ENCODE measurements at places on chromosomes 7 and 10.

DNA sequence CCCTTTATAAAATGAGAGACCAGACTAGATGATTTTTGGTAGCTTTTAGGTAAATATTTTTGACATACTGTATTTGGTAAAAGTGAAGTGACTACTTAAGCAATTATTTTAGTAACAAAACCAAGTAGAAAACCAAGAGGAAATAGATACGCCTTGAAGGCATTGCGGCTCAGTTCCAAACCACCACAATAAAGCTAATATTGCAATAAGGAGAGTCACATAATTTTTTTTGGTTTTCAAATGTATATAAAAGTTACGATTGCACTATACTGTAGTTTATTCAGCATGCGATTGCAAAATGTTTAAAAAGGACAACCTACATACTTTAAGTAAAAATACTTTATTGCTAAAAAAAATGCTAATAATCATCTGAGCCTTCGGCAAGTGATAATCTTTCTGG lies 581.7 kb upstream of the POT1 start:
- DNase-seq = no peak

DNA sequence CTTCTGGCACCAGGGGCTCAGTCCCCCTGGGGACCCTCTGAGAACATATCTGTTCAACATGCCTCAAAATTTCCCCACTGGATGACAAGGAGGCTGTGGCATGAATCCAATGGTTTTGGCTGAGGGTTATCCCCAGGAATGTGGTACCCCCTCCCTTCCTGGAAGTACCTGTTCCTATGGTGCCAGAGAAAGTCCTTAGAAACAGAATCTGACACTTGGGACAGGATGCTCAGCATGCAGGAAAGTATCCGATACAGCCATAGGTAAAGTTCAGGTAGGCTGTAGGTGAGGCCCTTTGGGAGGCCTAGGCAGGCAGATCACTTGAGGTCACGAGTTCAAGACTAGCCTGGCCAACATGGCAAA lies 42.7 kb upstream of the A1CF start:
- no peak for DNase-seq

- no peak for DNase-seq
Observed at GRCh38 chr7:122727759-122728158, 25.0 kb upstream of the RNF148 start.

DNA sequence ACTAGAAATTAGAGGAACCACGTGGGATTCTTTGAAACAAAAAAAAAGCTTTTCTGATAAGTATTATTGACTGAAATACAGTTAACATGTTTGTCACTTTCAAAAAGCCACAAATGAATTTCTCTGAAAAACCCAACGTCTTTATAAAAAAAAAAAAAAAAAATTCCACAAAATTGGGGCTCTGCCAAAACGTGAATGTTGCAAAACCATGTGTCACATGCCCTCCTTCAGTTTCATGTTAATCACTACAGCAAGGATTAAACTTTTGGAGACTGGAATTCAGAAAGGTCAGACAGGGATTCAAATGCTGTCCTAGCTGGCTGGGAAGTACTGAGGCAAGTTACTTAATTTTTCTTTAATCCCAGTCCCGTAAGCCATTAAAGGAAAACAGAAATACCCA lies 278.0 kb upstream of the KLF14 start:
- DNase-seq = no peak

DNA sequence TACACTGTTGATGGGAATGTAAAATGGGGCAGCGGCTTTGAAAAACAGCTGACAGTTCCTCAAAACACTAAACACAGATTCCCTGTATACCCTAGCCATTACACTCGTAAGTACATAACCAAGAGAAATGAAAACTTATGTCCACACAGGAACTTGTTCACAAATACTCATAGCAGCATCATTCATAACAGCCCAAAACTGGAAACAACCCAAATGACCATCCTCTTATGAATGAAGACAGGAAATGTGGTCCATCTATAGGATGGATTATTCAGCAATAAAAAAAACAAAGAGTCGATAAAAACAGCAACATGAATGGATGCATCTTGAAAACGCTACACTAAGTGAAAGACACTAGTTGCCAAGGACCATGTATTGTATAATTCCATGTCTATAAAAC lies 23.7 kb downstream of the NMT2 start:
- DNase-seq = no peak

GRCh38 chr10:103622935-103623574 lies 129.6 kb downstream of the NEURL1 start:
- no peak for DNase-seq

- no peak for DNase-seq
Observed at GRCh38 chr10:18043148-18044006, 91.7 kb downstream of the SLC39A12 start.

DNA sequence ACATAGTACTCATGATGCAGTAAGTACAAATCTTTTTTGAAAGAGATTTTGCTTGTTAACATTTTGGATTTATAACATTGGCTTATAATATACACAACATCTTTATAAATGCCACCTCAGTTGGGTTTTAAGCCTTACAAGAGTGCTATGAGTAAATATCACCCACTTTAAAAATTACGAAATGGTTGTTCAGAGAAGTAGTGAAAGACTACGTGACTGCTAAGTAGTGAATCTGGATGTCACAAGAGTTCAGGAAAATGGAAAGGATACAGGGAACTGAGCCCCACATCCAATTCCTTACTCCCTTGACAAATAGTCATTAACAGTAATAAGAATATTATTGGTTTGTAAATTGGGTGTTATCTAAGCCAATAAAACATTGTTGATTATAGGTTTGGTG lies 20.0 kb downstream of the TMEM106B start:
- no peak for DNase-seq

- DNase-seq = no peak
Observed at GRCh38 chr10:30573721-30574431, 55.7 kb downstream of the LYZL2 start.

GRCh38 chr10:116307455-116307854 lies 16.8 kb upstream of the CCDC172 start:
- DNase-seq = no peak

- DNase-seq = no peak
Observed at GRCh38 chr10:97969538-97970079, 60.8 kb downstream of the CRTAC1 start.

DNA sequence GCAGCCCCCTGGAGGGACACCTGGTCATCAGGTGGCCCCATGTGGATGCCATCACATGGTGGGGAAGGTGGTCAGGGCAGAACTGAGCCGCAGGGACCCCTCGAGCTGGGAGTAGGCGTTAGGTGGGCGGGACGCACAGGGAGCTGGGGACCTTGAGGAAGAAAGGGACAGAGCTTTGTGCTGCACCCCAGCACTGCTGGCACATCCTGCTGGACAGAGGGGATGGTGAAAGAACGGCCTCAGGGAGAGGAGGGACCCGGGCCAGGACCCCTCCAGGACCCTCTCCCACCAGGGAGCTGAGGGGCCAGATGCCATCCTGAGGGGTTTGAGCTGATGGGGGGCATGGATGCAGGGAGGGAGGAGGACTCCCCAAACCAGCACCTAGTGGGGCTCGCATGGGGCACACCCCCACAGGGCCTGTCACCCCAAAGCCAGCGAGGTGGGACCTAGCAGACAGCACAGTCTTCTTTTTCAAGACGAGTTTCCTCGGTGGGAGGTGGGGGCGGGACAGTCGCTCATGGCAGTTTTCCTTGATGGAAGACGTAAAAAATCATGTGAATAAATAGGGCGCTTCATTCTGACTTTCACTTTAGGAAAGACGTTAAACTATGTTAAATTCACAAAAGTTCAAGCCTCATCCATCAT lies 43.3 kb downstream of the STK32C start:
- no peak for DNase-seq

GRCh38 chr7:50851891-50852290 lies 69.2 kb upstream of the GRB10 start:
- DNase-seq = no peak

GRCh38 chr7:115252461-115252860 lies 330.6 kb downstream of the MDFIC start:
- no peak for DNase-seq

GRCh38 chr7:134651991-134652390 lies 5.3 kb downstream of the BPGM start:
- DNase-seq = no peak

GRCh38 chr7:5390918-5391317 lies 32.7 kb downstream of the TNRC18 start:
- DNase-seq = no peak

DNA sequence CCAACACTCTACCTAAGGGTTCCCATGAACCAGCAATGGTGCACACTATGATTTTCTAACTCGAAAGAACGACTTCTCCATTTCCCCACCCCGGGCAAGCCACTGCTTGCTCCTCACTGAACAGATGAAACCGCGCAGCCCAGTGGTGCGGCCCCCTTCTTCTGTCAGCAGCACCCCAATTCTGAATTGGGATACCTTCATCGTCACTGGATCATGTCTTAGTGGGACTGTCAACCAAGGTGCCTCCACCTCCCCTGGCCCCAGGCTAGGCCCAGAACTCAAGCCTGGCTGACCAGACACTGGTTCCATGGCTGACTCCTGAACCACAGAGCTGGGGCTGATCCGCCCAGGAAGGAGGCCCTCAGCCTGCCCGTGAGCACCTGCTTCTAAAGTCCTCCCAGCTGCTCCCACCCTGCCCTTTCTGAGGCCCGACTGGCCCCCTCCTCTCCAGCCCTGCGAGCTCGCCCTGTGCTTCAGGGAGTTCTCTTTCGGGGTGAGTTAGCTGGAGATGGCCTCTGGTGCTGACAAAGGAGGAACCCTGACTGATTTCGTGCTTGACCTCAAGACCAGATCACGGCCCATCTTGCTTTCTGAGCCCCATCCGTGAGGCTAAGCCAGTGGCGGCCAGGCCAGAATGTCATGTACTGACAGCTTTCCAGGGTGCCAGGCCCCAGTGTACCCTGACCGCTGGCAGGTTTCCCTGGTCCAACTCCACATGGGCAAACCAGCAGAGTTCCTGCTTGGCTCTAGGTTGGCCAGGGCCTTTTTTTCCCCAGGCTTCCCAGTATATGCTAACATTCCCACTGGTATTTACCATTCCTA lies 44.5 kb downstream of the FAM53B start:
- DNase-seq = no peak

DNA sequence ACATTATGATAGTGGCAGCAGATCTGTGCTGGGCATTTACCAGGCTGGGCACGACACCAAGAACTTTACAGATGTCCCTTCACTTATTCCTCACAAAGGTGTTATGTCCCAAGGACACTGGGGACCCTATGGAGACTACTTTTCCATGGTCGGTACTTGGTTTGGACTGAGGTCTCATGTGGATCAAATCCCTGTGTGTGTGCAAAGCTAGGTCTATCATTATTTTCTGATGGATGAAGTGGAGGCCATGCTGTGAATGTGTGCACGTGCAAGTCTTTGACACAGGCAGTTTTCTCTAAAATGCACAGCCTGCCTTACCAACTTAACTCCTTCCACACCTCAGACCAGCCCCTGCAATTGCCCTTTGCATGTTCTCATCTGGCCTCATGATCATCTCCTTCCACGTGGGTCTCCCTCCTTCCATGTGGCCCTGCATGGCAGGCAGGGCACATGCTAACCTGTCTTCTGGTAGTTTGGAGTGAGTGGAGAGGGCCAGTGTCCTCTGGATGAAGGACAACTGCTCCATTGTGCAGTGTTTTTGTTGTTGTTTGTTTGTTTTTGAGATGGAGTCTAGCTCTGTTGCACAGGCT lies 16.0 kb upstream of the ZNF273 start:
- no peak for DNase-seq

DNA sequence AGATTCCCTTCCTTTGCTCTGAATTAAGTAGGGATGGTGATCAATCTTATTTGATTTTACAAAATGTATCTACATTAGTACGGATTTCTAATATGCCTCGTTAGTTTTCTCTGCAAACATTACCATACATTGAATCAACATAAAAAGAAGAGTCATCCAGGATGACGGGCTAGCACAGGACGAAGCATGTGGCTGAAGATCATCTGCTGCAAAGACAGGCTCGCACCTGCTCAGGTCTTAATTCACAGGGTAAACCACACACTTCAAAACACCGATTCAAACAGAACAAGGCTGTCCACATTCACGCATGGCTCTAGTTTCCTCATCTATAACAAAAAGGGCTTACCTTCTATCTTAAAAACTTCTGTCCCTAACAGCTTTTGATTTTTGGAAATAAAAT lies 323.0 kb downstream of the PARD3 start:
- no peak for DNase-seq

DNA sequence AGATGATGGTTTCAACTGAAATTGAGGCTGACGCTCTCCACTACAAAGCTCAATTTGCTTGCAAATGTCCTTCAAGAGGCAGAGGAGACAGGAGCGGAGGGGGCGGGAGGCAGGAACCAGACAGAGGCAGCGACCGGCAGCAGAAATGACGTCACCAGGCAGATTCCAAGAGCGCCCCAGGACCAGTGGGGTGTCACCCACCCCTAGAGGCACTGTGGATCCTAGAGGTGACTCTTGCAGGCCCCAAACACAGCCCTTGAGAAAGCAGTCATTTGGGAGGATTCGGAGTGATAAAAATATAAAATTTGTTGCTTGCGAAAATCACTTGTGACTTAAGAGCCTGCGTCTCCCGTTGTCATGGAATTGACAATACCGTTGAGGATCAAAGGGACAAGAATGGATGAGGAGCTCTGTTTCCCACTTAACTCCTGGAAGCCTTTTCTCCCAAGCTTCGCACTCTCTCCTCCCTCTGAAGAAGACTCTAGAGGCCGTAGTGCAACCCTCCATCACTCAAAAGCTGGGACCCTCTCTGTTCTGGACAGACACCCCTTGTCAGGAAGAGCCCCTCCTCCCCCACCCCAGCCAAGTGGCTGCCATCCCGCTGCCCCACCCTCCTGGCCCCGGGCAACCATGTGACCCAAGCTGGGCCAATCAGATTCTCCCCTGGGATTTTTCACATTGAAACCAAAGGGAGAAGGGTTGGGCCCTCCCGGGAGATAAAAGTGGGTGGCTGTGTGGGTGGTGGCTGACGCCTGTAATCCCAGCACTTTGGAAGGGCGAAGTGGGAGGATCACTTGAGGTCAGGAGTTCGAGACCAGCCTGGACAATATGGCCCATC lies 16.3 kb upstream of the SLC29A4 start:
- DNase-seq = no peak

GRCh38 chr10:4763513-4763912 lies 62.5 kb upstream of the AKR1E2 start:
- no peak for DNase-seq

DNA sequence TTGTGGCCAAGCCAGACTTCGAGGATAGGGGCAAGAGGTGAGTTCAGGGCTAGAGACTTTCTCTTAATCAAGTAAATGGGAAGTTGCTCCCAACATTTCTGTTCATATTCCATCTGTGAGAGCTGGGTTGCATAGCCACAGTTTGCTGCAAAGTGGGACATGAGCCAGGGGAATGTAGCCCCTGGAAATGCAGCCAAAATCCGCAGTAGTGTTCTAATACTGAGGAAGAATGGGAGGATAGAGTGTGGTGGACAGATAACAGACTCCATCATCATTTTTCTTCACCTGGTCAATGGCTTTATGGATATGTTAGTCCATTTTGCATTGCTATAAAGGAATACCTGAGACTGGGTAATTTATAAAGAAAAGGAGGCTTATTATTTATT lies 177.7 kb downstream of the SKIDA1 start:
- DNase-seq = no peak

- no peak for DNase-seq
Observed at GRCh38 chr10:45424668-45425404, 50.8 kb downstream of the ALOX5 start.

GRCh38 chr10:14200698-14201544 lies 129.8 kb downstream of the FRMD4A start:
- DNase-seq = peak; percentile 5

- peak; percentile 18 for DNase-seq
Observed at GRCh38 chr7:1460821-1461645, 1.8 kb upstream of the MICALL2 start.
